Activated CD8-positive, alpha-beta memory T cell treated with anti-CD3 and anti-CD28 coated beads, Interleukin-2, amount 50 U/mL, for 48 hours (primary cell): ENCODE measurements at places on chromosomes 11 and 22.

GRCh38 chr22:34946339-34946985, 119.5 kb upstream of the ISX start:
- no peak for DNase-seq

- no peak for DNase-seq
These were observed 290.0 kb upstream of the CHORDC1 start for GRCh38 chr11:90512846-90513245.

GRCh38 chr11:132409573-132410355, 1039.3 kb downstream of the NTM start:
- DNase-seq = no peak

- peak; percentile 81 for DNase-seq
These were observed 1.3 kb upstream of the HDAC10 start for GRCh38 chr22:50252082-50253045.

DNA sequence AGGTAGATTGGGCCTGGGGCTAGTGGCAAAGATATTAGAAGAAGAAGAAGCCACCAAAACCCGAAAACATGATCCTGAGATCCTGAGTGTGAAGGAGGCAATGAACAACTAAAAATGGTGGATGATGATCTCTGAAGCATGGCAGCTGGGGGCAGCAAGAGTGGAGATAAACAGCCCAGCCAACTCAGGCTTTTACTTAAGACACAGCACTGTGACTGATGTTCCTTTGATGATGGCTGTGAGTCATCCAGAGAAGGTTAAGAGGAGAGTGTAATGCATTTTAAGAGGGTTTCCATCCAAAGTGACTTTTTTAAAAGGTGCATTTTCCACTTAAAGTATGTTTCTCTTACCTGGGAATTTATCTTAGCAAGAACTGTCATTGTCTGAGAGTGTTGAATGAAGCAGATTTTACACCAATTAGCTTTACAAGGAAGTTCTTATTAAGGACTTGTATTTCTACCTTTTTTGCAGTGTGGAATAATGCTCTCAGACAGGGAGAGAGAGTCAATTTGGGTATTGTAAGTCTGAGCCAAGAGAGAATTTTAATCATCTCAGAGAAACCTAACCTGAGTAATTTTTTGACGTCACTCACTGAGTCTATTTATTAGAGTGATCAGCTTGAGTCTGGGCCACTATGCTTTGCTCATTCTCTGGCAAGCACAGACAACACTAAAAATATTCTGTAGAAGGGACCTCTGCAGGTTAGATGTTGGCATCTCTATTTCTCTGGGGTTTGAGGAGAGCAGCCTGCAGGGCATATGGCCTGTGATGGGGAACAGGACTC, 14.1 kb upstream of the CALCB start:
- no peak for DNase-seq

- DNase-seq = no peak
These were observed 25.0 kb downstream of the IGLL1 start for GRCh38 chr22:23555118-23555517.

GRCh38 chr11:110481523-110481922, 51.8 kb downstream of the FDX1 start:
- no peak for DNase-seq

- DNase-seq = no peak
These were observed 25.0 kb upstream of the SERPIND1 start for GRCh38 chr22:20748731-20749428.

GRCh38 chr22:47139790-47140119, 377.3 kb downstream of the TBC1D22A start:
- DNase-seq = no peak

- no peak for DNase-seq
These were observed 25.0 kb upstream of the TMPRSS5 start for GRCh38 chr11:113730887-113731726.

DNA sequence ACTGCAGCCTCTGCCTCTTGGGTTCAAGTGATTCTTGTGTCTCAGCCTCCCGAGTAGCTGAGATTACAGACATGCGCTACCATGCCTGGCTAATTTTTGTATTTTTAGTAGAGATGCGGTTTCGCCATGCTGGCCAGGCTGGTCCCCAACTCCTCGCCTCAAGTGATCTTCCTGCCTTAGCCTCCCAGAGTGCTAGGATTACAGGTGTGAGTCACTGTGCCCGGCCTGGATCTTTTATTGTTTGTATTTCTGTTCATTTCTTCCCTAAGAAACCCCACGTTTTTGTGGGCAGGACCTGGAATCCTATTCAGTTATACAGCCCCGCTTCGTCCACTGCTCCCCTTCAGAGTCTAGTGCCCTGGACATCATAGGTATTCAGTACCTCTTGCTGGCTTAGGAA, 28.7 kb downstream of the ZBTB16 start:
- no peak for DNase-seq

GRCh38 chr11:30091737-30092136, 74.9 kb upstream of the KCNA4 start:
- DNase-seq = no peak

- DNase-seq = no peak
These were observed 14.0 kb downstream of the KIAA0930 start for GRCh38 chr22:45226503-45227186.

- DNase-seq = no peak
These were observed 9.3 kb downstream of the SHISA8 start for GRCh38 chr22:41905411-41906202.

DNA sequence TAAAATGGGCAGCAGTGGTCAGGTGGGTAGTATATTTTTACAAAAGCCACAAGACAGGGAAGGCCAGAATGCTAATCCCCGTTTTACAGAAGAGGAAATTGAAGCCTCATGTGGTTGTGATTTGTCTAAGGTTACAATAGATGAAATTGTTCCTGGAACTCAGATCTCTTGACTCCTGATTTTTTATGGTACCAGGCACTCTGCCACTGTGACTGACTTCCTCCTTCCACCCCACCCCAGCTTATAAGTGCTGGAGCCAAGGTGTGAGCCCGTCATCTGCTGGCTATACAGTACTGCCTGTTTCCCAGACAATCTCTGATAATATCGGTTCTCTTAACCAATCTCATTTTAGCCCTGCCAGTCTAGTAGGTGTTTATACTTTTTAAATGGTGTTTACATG, 1.9 kb downstream of the SLC5A1 start:
- DNase-seq = no peak

GRCh38 chr11:61805146-61805545, 11.7 kb downstream of the FADS1 start:
- DNase-seq = no peak

DNA sequence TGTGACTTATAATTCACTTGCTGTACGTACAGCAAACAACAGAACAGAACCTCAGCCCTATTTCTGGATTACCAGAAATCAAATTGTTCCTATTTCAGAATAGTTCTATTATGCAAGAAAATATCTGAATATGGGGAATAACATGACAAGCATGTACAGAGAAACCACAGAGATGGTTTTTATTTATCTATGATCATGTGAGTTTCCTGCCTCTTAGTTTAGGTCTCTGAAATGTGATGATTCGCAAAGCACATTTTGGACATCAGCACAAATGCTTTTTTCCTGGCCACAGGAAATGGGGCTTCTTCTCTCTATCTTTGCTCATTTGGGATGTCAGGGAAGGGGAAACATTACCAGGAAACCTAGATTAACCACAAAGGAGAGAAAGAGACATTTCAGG, 266.7 kb upstream of the CTSC start:
- no peak for DNase-seq

DNA sequence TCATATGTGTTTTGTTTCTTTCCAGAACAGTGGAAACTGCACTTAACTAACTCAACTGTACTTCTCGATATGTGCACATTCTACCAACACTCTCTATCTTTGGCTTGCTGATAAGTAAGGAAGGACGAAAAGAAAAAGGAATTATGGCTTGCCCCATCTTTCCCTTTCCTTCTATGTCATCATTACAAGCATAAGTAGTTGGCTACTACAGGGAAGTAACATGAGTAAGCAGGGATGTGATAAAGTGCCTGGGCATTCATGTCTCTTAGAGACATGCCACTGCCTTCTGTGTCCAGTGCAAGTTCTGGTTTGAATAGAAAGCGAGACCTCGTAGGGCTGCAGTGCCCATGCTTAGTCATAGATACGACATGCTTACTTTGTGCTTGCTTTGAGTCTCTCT, 342.5 kb downstream of the ETS1 start:
- no peak for DNase-seq

GRCh38 chr11:70663815-70664214, 265.5 kb downstream of the CTTN start:
- no peak for DNase-seq

- peak; percentile 7 for DNase-seq
These were observed 127.2 kb upstream of the B3GAT1 start for GRCh38 chr11:134539285-134539684.

DNA sequence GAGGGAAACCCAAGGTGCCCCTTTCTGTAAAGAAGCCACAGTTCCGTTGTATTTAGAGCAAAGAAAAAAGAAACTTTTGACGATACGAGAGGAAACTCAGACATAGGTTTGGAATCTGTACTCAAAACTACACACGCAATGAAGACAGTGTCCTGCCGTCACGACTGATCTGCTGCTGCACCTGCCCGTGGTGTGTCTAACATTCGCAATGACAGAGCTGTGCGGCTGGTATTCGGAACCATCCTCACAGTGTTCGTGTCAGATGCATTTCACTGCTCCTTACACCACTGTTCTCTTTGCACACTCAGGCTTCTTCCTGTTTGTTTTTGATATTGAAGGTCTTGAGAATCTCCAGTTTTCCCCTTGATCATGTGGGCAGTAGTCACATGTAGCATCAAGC, 84.8 kb downstream of the RTL6 start:
- DNase-seq = no peak

DNA sequence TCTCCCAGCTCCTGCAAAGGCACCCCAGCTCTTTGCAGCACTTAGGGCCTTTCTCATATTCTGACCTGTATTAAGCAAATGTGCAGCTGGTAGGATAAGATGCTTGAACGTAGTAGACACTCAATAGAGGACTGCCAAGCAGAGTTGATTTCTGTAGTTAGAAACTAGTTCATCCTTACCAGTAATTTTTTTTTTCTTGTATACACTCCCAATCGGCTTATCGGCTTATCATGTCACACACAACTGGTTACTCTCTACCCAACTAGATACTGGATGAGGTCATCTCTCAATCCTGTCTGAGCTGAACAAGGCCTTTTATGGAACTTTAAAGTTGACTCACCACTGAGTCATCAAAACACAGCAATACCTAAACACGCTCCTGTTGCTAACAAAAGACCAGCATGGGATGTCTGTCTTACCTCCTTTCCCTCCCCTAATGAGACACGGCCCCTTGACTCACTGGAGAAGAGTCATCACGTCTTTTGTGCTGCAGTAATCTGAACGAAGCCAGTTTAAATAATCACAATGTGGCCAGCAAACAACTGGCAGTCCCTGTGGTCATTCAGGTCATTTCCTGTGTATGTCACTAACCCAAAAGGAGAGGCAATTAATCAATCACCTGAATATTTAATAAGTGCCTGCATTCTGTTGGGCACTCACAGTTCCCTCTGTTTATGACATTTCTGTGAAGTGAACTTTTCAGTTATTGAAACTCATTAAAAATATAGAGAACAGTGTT, 7.5 kb upstream of the WEE1 start:
- DNase-seq = no peak

- DNase-seq = no peak
These were observed 8.8 kb downstream of the WNT7B start for GRCh38 chr22:45968003-45968650.

DNA sequence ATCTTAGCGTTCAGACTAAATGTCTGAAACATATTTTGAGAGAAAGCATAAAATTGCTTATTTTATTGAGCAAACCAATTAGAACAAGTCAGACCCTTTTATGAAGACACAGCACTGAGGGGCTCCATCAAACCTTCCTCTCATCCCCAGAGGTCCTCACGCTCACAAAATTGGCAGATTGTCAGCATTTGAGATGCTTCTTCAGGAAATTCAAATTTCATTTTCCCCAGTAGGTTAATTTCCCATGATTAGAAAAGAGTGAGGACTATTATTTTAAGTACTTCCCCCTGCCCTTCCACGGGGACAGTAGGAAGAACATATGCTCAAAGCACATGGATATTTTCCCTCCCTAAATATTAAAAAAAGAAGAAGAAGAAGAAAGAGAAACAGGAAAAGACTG, 851.8 kb downstream of the BRD1 start:
- DNase-seq = no peak

- DNase-seq = no peak
These were observed 609.9 kb downstream of the BUD13 start for GRCh38 chr11:116162886-116163230.

DNA sequence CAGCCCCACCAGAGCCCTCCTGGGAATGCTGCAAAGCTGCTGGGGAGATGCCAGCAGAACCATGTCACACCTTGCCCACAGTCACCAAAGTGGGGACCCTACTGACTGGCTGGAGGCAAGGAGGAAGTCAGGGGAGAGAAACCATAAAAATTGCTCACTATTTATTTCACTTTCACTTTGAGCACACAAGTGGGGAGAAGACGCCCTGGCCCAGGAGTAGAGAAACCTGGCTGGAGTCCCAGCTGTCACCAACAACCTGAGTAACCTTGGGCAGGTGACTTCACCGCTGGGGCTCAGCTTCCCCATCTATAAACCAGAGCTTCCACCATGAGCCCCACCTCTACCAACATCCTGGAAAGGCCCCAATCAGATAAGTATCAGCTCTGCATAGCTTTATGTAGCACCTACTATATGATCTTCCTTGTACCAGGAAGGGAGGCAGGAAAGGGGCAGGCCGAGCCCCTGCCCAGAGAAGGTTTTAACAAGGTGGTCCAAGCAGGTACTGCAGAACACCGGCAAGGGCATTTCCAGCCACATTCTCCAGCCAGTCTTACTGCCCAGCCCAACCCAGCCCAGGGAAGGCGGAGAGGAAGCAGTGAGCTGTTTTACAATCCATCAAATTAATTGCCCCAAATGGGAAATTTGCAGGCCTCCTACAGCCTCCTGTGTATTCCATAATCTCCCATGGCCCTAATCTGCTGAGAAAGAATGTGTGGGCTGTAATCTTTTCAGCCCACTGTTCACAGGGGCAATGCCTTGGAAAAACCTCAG, 27.6 kb downstream of the PLEKHA7 start:
- peak; percentile 73 for DNase-seq

GRCh38 chr11:132126973-132127899, 756.8 kb downstream of the NTM start:
- no peak for DNase-seq

DNA sequence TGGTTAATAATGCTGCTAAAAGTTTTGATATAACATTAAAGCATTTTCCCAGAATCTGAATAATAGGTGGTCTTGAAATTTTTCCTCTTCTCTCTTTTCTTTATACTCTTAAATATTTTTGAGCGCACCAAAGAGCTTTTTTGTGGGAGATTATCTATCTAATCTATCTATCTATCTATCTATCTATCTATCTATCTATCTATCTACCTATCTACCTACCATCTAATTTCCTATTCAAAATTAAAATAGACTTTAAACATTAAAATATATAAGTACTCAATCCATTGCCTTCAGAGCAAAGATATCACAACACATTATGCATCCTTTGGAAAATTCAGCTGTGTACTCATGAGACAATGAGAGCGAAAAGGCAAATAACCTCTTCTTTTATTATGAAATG, 55.8 kb downstream of the ELMOD1 start:
- no peak for DNase-seq

GRCh38 chr11:16292167-16292859, 64.0 kb downstream of the SOX6 start:
- DNase-seq = no peak

- no peak for DNase-seq
These were observed 4.7 kb upstream of the SLC22A12 start for GRCh38 chr11:64586366-64586765.
